ENCODE measurements at places on chromosomes 3 and 15.

DNA sequence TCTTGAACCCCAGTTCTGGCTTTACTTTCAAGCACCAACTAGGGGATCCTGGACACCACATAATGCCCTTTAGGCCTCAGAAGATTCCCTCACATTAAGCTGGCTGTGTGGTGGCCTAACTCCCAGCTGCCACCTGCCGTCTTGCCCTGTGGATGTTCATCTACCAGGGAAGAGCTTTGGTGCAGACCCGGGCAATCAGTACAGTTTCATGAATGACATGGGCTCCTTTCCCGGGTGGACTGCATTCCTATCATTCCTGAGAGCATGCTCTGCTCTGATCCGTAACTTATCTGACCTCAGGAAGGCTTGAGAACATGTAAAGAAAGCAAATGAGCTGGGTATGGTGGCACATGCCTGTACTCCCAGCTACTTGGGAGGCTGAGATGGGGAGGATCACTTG lies 50.0 kb upstream of the GSK3B start:
- DNase-seq, result peak; percentile 68

- no peak for DNase-seq
Measured at GRCh38 chr3:55525436-55525835, 38.3 kb upstream of the WNT5A start.

DNA sequence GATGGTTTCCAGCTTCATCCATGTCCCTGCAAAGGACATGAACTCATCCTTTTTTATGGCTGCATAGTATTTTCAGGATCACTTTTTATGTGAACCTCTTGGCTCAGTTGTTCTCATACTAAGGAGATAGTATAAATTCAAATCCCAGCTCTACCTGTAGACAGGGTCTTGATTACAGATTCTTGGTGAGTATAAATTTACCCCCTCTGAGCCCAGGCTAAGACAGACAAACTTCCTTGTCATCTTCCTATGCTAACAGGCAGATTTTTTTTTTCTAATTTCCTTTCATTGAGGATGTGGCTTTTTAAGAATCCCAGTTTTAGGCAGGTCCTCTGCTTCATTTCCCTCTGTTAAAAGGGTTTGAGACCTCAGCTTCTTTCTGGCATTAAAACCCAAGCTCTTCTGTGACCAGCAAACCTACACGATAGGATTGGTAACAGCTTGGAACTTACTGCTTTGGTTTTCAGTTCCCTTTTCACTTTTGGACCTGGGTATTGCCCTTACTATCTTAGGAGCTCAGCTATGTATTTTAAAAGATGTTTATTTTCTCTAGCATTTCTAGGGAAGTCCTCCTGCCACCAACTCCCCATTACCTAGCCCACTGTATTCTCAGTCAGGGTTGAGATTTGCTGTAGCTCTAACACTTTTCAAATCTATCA lies 72.5 kb downstream of the VPS8 start:
- no peak for DNase-seq

DNA sequence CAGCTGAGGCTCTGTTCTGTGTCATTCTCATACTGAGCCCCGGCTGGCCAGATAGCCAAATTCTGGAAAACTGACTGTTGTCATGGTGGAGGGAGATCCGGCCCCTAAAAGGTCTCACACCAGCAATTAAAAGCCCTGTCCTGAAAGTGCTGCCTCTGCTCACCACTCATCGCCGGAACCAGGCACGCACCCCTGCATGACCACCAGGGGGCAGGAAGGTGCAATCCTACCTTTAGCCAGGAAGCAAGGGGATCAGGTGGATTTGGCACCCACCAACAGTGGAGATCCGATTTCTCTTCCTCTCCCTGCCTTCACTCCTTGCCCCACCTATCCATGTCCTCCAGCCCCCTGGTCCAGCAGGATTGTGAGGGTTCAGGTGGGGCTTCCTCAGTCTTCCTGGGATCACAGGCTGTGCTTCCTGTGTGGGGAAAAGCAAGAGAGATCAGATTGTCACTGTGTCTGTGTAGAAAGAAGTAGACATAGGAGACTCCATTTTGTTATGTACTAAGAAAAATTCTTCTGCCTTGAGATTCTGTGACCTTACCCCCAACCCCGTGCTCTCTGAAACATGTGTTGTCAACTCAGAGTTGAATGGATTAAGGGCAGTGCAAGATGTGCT lies 16.1 kb upstream of the CACNA2D2 start:
- peak; percentile 53 for DNase-seq

- peak; percentile 48 for DNase-seq
Measured at GRCh38 chr3:100159331-100160153, 45.2 kb upstream of the FILIP1L start.

DNA sequence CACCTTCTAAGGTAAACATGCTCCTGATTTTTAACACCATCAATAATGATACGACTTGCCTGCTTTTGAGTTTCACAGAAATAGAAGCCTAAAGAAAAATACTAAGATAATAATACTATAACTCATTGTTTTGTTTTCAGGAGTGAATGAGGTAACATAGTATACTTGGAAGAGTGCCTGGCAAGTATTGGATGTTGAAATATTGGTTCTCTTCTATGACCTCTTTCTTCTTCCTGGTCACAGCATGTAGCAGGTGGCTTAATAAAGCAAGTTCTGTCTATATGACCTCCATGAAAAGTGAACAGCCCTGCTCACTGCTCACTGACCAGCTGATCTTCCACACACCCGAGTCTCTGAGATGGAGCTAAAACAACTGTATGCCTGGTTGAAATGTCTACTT lies 312.3 kb upstream of the ONECUT1 start:
- DNase-seq, result no peak

- DNase-seq, result no peak
Measured at GRCh38 chr15:62946940-62947339, 95.6 kb upstream of the TPM1 start.

DNA sequence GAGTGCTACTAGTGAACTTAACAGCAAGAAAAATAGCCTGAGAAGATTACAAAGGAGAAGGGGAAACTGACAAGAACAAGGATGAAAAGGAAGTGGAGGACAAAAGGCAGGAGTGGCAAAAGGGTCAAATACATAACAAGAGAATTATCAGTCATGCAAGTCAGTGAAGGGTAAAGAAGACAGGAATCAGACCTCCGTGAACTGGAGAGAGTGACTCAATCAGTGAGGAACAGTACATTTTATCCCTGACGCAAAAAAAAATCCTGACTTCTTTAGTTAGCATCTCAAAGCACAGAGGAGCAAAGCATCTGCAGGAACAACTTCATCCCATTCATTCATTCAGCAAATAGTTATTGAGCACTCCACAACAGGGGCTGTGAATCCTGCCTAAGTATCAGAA lies 97.8 kb downstream of the SST start:
- no peak for DNase-seq

GRCh38 chr3:120196812-120197211 lies 88.2 kb downstream of the GPR156 start:
- peak; percentile 36 for DNase-seq

DNA sequence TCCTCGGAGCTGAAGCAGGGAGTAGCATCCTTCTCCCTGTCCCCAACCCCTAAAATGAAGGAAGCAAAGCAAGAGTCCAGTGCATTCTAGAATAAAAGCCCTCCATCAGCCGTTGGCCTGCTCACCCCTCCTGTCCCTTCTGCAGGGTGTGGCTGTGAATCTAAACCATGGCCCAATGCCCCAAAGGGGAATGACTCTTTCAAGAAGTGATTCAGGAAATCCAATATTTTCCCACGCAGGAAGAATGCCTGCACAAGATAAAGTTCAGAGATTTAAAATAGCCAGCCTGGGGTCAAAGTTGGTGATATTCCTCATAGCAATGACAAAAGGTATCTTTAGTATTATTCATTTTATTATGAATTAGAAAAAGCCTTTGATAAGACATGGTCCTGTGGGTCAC lies 38.5 kb downstream of the SLCO2A1 start:
- DNase-seq, result peak; percentile 26

DNA sequence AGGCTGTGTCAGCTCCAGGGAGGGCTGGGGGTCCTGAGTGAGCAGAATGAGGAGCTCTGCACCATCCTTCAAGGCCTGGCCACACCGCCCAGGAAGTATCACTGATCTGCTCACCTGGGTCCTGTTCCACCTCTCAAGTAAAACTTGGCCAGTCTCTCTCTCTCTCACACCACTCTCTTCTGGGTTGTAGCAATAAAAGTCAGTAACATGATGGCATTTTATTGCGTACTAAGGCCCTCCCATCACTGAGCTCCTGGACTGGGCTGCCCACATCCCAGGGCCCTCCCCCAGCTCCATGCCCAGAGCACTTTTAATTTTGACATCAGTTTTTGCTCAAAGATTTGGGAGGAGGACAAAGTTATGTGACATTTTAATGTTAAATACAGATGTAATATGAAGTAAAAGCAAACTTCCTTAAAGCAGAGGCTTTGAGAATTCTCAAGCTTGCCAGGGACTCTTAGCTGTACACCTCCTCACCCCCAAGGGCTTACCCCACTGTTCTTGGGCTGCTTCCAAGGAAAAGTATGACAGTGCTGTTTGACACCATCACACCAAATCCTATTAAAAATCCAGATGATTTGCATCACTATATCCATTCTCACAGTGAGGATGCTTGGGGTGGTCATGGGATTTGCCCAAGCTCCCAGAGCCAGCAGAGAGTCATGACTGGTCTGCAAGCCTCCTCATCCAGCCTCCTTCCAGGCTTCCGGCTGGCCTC lies 105.1 kb upstream of the SLCO2A1 start:
- no peak for DNase-seq

- no peak for DNase-seq
Measured at GRCh38 chr3:66692766-66693150, 191.9 kb upstream of the LRIG1 start.

DNA sequence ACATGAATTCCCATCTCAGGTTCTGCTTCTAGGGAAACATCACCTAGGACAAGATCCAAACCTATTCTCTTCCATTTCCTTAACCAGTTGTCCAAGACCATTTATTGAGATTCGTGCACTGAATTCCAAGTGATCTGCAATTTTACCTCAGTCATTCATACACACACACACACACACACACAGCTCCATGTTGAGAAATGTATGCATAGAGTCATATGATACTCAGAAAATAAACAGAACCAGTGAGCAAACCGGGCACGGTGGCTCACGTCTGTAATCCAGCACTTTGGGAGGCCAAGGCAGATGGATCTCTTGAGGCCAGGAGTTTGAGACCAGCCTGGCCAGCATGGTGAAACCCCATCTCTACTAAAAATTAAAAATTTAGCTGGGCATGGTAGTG lies 6.1 kb upstream of the KPNA1 start:
- DNase-seq, result no peak

DNA sequence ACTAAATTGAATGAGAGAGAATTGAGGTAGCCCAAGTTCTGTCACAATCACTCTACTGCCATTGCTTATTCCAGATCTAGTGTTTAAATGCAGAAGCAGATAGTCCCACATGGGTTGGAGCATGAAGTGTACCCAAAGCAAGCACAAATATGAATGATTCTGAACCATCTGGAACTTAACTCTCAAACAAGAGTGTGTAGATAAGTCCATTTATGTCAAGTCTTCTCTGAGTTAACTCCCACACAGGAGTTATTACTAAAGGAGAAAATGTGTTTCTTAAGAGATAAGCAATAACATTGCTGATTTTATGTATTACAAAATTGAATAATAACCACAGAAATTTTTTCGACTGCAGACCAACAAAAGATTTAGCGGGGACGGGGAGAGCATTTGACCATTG lies 33.6 kb downstream of the PAQR9 start:
- DNase-seq, result no peak

- DNase-seq, result no peak
Measured at GRCh38 chr3:88996691-88997090, 110.7 kb upstream of the EPHA3 start.

DNA sequence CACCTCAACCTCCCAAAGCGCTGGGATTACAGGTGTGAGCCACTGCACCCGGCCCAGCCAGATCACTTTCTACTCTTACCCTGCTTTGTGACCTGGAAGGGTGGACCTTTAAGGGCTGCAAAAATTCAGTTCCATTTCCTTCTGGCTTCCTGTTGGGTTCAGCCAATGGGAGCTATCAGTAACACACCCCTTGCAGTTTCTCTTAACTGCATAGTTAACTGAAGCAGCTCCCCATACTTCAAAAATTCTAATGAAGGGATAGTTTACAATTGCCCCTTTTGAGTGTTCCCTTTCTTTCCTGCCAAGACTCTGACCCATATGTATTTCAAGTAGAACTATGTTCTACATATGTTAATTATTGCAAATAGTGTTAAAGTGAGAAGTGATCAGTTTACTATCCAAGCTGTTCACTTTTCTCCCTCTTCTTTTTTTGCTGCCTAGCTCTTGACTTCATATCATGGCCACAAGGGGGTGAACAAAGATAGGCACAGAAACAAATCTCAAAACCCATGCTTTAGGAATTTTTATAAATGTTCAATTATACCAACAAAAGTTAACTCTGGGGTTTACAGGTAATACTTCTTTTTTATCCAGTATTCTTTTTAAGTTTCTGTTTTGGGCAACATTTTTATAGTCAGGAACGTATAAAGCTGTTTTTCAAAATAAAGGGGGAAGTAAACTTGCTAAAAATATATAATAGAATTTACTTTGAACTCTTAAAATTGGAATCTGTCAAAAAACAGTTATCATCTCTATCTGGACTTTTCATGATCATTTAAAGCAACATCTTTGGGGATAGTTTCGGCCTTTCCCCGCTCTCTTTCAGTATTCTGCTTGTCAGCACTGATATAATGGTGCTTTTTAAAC lies 8.1 kb downstream of the PGBD4 start:
- DNase-seq, result peak; percentile 51

DNA sequence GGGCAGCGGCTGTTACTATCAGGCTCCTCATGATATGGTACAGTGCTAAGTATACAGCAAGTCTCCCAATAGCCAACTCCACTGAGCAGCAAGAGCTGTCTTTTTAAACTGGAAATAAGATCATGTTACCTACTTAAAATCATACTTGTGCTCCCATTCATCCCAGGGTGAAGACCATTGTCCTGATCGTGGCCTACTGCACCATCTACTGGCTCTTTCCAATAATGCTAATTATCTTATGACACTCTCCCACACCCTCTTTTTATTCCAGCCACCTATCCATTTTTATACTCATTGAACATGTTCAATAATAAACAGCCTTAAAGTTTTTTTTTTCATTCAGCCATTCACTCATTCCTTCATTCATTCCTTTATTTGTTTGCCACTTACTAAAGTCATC lies 117.7 kb downstream of the GBE1 start:
- peak; percentile 1 for DNase-seq

GRCh38 chr15:36738817-36739216 lies 159.4 kb downstream of the CDIN1 start:
- no peak for DNase-seq

DNA sequence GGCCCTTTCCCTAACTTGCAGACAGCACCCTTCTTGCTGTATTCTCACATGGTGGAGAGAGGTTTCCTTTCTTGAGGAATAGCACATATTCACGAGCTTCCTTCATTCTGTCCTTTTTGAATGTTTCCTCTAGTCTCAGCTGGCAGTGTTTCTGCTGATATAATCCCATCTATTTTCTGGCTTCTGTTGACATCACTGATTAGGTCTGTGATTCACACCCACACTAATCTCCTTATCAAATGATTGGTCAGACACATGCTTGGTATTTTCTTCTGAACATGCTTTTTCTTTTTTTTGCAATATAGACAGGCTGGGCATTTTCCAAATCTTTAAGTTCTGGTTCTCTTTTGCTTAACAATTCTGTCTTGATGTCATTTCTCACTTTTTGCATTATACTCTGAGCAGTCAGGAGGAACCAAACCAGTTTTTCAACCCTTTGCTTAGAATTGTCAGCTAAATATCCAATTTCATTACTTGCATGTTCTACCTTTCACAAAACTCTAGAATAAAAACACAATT lies 65.4 kb downstream of the OXSM start:
- DNase-seq, result no peak

- DNase-seq, result no peak
Measured at GRCh38 chr15:93610944-93611343, 521.9 kb upstream of the RGMA start.

- DNase-seq, result no peak
Measured at GRCh38 chr3:39269528-39269927, 10.3 kb downstream of the CX3CR1 start.
